ENCODE measurements at places on chromosomes 12 and 14. TPM values are rescaled to one million over a fixed set of nuclear protein-coding genes. Genes with fewer than 3 reads are reported as not detected.

DNA sequence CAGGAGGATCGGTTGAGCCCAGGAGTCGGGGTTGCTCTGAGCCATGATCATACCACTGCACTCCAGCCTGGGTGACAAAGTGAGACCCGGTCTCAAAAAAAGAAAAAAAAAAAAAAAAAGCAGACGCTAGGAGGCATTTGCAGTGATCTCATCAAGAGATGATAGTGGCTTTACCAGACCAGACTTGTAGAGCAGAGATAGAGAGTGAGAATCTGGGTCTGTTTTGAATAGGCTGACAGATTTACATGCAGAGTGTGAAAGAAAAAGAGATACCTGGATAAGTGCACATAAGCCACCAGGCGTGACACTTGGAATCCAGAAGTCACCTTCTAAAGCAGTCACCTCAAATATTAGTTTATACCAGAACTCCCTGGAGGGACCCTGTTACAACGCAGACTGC, 21.1 kb upstream of the FLRT2 start:
- no peak for DNase-seq

DNA sequence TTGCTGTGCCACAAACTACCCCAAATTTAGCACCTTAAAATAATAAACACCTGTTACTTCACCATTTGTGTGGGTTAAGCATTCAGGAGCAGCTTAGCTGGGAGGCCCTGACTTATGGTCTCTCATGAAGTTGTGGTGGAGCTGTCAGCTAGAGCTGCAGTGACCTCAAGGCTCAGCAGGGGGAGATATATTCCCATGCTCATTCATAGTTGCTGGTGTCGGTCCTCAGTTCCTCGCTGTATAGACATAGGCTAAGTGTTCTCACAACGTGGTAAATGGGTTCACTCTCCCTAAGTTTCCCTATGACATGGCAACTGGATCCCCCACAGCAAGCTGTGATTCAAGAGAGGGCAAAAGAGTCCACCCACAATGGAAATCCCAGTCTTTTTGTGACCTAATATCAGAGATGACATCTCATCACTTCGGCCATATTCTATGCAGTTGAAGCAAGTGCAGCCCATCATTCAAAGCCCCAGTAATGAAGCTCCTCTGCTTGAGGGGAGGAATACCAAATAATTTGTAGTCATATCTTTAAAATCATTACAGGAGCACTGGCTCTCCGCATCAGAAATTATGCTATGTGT, 41.1 kb downstream of the PRB3 start:
- peak; percentile 93 for DNase-seq

- no peak for DNase-seq
Measured at GRCh38 chr12:6573001-6573400, 4.9 kb upstream of the NOP2 start.

GRCh38 chr12:102479099-102479885, 1.1 kb downstream of the IGF1 start:
- DNase-seq, result peak; percentile 62

GRCh38 chr12:21699851-21700250, 42.2 kb upstream of the LDHB start:
- DNase-seq, result no peak

GRCh38 chr14:101973356-101973755, 9.0 kb downstream of the DYNC1H1 start:
- no peak for DNase-seq

DNA sequence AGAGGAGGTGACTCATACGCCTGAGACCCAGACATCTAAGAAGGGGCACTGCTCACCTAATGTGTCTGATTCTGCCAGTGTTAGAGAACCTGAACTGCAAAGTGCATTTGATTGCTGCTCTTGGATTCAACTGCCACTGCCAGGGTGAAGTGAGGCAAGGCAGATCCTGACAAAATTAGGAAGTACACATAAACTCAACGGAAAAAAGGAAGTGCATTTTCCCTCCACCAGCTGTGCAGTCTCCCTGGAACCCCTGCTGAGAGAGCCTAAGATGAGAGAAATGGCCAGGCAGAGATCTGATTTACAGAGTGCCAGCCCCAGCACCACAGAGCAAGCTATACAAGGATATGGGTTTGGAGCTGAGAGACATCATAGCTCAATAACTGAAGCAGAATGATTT, 215.3 kb downstream of the SEC23A start:
- no peak for DNase-seq

DNA sequence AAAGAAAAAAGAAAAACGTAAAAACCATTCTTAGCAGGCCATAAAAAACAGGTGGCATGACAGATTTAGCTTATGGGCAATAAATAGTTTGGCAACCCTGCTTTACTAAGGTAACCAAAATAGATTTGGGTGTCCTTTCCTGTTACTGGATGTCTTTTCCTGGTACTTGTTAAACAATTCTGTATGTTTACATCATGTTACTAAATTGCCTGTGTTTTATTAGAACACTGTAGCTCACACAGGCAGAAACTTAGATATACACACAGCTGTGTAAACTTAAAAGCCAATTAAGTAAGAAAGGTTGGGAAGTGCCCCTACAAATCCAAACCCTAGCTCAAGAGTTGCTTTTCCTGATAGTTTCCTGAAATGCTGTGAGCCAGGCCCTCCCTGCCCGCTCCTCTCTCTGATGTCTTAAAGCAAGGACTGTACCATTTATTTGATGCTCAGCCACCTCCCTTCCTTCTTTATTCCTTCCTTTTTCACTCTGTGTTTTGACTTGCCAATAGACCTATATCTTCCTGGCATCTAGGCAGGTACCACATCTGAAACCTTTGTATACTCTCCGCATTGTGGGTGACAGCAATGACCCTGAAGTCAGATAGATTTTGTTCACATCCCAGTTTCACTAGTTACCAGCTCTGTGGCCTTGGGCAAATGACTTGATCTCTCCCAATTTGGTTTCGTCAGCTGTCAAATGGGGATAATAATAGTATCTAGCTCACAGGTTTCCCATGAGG, 3.7 kb upstream of the CAMKK2 start:
- peak; percentile 27 for DNase-seq

GRCh38 chr14:94397289-94398181, 9.1 kb upstream of the SERPINA1 start:
- peak; percentile 60 for DNase-seq

GRCh38 chr12:124852329-124852831, 11.3 kb downstream of the SCARB1 start:
- DNase-seq, result no peak

GRCh38 chr12:7042842-7043241, 17.7 kb upstream of the C1S start:
- no peak for DNase-seq

The CPNE6 gene
- total RNA-seq, result not detected

The CD69 gene
- not detected for total RNA-seq

The SLCO1C1 gene
- not detected for total RNA-seq

The MFAP5 gene
- 0.44 TPM for total RNA-seq

The TMBIM6 gene
- 450 TPM for total RNA-seq

Measured in endodermal cell (in vitro differentiated cells).